Neural crest cell (in vitro differentiated cells): ENCODE measurements at places on chromosomes 5 and 9.

GRCh38 chr5:149567226-149567625 is 14.1 kb upstream of the ARHGEF37 start:
- DNase-seq: no peak

GRCh38 chr9:108273988-108274387 is 581.8 kb downstream of the ACTL7B start:
- no peak for DNase-seq

GRCh38 chr5:158079097-158079496 is 220.2 kb upstream of the CLINT1 start:
- DNase-seq: no peak

DNA sequence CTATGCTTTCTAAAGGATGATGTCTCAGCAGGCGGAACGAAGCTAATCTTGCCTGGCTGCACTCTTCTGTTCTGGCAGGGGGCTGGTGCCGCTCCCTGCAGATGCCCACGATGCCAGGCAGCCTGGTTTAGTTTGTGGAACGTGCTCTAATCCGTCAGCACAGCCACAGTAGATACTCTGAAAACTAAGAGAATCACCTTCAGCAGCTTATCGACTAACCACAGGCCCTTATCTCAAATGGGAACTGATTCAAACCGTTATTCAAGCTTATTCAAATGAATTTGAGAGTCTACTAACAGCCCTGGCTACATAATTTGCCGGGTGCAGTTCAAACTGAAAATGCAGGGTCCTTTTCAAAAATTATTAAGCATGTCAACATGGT is 246.6 kb upstream of the ANKRD55 start:
- DNase-seq: no peak

- no peak for DNase-seq
Measured at GRCh38 chr9:129803676-129804060, 684 bp downstream of the TOR1B start.

GRCh38 chr5:96235008-96235910 is 197.8 kb downstream of the PCSK1 start:
- no peak for DNase-seq

GRCh38 chr5:154405078-154405792 is 40.6 kb upstream of the SAP30L start:
- peak; percentile 80 for DNase-seq

DNA sequence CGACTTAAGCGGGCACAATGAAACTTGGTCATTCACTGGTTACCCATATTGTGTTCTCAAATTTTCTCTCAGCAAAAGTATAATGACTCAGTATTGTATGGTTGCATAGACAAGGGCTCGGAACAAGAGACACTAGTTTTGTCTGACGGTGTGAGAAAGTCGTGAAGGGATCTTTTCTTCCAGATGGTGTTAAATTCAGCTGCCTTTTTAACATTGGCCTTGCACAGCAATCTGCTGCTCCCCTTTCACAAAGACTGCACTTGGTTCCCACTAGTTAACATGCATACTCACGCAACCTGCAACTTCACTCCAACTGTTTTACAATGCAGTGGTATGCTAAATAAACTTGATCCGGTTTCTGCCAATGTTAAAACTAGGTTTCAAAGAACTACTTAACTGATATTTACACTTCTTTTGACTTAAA is 219.2 kb downstream of the MEF2C start:
- DNase-seq: no peak

- no peak for DNase-seq
Measured at GRCh38 chr5:133700251-133700650, 87.9 kb upstream of the FSTL4 start.

DNA sequence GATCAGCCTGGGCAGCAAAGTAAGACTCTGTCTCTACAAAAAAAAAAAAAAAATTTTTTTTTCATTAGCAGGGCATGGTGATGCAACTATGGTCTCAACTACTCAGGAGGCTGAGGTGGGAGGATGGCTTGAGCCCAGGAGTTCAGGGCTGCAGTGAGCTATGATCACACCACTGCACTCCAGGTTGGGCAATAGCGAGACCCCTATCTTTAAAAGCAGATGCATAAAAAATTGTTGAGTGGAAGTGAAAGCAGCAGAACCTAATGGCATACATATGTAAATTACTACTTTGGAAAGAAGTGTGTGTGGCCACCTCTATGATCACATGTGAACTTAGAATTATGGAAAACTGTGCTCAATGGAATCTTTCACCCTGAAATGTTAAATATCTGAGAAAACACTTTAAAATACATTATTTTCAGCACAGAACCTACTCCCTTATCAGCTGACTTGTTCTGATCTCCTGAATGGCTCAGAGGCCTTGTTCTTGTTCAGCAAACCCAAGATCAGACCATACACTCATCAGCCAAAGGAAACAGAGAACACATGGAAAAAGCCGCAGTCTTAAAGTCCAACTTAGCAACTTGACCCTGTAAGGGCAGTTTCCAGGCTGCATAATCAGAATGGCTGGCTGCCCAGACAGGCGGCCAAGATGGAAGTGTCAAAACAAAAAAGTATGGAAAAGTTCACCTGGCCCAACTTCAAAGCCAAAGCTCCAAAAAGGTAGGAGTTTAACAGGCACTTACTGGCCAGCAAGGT is 56.5 kb downstream of the SIL1 start:
- no peak for DNase-seq

- DNase-seq: no peak
Measured at GRCh38 chr5:149550594-149551226, 529 bp downstream of the CSNK1A1 start.

DNA sequence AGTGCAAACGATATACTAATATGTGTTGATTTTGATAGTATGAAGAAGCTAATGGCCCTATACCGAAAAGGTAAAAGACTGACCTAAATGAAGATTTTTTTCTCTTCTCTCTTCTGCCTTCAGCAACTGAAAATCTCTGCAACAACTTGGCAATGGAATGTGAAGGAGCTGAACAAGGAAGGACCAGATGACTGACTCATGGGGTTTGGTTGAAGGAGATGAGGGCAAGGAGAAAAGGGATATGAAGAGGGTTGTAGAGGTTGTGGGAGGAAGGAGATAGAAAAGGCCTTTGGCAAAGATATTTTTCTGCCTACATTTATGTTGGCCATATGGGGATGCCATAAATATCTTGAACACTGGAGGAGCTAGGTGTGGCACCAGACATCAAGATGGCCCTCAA is 129.7 kb upstream of the CHD1 start:
- DNase-seq: no peak

- DNase-seq: no peak
Measured at GRCh38 chr9:79220666-79221065, 351.1 kb upstream of the TLE4 start.

DNA sequence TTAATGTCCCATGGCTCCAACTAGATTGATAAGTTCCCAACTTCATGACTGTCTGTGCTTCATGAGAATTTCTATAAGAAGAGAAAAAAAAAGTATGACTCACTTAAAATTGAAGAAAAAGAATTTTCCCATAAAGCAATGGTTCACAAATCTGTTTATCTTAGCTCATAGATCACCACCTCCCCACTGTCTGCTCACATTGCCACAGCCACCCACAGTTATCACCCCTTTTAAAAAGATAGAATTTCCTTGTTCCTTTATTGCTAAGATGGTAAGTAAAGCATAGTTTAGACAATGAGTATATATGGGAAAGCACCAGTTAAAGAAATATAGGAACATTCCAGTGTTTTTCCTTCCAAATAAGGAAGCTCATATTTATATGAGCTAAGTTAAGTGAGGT is 67.1 kb downstream of the ALDH7A1 start:
- no peak for DNase-seq

GRCh38 chr5:118553662-118554061 is 434.7 kb downstream of the DTWD2 start:
- DNase-seq: no peak

- DNase-seq: no peak
Measured at GRCh38 chr9:97437051-97437600, 25.2 kb downstream of the TDRD7 start.

DNA sequence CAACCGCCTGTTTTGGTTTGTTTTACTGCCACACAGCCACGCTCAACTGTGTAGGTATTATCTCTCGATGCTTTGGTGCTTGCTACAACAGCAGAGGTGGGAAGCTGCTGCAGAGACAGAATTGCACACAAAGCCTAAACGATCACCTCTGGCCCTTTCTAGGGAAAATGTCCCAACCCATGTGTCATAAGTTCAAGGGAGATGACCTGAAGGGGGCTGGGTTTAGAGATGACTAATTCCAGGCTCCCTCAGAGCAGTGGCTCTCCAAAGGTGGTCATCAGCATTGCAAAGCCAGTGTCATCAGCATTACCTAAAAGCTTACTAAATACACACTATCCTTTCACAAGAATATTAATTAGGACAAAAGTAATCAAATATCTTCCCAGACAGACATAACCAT is 10.9 kb downstream of the ZNF622 start:
- DNase-seq: no peak

DNA sequence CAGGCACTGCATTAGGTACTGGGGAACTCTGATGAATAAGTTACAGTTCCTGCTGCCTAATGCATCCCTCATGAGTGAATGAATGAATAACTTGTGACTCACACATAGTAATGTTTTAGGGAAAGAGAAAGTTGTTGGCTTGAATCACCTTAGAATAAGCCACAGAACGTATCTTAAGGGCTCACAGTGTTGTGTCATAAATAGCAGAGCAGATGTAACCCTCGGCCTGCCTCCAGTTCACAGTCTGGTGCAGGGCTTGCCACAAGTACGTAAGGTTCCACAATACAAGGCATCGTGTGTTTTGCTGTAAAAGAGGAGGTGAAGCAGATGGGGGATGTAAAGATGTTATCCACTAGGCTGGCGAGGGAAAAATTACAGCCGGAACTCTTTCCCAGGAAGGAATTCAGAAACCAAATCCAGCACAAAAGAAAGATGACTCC is 218.7 kb downstream of the TRPM3 start:
- DNase-seq: no peak

- DNase-seq: no peak
Measured at GRCh38 chr9:131432597-131433301, 38.9 kb downstream of the PRRC2B start.

DNA sequence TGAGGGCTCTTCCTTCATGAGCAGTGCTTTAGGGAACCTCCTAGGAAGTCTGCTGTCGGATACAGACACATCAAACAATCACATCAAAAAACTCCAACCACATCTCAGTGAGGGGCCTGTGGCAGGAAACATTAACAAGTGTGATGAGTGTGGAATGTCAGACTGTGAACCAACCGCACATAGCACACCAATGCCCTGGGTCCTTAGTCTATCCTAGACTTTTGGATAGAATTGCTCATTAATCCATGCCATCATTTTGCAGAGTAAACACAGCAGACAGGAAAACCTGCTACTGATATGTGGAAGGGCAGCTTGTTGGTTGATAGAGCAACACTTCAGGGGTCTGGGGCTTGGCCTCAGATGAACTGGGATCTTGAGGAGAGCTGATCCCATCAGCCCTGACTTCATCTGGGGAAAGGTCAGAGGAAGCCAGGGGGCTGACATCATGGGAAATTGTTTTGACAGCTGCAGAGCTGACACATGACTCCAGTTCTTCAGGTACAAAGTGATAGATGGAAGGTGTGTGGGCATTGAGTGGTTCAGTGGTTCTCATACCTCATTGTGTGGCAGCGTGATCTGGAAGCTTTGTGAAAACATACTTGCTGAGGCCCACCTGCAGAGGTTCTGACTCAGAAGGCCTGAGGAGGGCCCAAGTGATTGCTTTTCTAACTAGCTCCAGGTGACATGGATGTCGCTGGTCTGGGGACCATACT is 193.3 kb downstream of the DIRAS2 start:
- no peak for DNase-seq

DNA sequence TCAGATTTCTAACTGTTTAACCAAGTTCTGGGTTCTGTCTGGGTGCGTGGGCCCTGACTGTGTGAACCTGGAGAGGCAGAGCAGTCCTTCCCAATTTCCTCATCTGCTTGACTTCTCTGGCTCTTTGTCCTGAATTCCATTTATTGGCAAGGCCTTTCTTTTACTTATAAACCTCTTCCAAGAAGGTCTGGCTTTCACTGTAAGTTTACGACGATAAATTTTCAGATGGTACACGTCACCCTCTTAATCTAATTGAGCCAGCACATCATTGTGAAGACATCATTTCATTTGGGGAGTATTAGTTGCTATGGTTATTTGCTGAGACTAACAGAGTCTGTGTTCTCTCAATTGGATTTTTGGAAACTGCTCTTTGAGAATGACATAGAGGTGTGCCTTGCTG is 92.4 kb downstream of the ARHGAP26 start:
- no peak for DNase-seq

GRCh38 chr9:90044710-90045151 is 439.9 kb downstream of the GADD45G start:
- DNase-seq: no peak

DNA sequence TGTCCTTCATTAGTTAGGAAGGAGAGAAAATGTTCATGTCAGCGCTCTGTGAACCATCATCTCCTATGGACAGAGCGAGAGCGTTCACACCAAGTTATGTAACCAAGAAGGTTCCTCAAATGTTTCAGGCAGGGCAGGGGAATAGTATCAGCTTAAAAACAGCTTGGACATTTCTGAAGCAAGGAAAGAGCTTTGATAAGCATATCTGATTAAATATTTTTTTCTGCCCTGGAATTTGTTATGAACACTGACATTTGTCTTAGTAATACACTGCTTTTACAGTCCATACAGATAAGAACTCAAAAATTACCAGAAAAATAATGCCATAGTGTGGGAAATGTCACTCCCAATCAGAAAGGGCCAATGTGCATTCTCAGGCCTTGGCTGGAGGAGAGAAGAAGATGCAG is 66.3 kb upstream of the LIFR start:
- no peak for DNase-seq

DNA sequence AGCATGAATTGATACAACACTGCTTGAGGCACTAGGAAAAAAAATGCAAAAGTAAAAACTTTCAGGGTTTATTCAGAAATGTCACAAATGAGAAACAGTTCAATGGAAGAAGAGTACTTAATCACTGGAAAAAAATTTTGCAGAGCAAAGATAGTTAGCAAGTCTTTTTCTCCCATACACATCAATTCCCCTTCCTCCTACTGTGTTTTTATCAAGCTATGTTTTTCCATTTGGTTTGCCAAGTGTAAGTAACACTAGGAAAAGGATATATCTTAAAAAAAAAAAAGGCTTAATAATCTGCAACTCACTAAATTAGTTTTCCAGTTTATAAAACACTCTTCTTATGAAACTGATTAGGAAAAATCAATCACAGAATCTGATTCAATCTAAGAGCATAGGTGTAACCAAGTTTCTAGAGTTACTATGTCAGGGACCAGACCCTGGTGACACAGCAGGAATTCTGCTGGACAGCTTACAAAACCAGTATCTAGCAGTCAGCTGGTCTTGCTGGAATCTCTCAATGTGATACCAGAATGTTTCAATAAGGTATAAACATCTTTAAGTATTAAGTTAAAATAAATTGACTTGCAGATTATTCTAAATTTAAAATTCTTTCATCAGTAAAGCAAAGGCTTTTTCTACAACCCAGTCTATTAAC is 34.7 kb downstream of the RNF145 start:
- no peak for DNase-seq

DNA sequence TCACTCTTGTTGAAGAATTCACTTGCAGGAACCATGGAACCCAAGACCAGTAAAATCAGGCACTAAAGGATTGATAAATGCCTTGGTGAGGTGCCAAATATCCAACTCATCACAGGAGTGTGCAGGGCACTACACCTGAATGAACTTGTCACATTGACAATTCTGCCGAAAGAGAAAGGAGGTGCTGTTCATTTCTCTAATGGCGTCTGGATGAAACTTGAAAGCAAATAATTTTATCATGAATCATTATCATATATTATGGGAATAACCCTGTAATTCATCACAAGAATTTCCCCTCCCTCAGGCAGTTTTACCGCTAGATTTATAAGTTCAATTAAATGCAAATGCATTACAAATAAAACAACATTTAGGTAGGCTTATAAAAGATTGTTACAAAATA is 360.0 kb downstream of the GLIS3 start:
- DNase-seq: no peak
